ENCODE measurements at places on chromosomes 1 and 21. TPM values are rescaled to one million over a fixed set of nuclear protein-coding genes. Genes with fewer than 3 reads are reported as not detected.

The PLA2G2C gene
- not detected for total RNA-seq

The APCS gene
- total RNA-seq, result not detected

GRCh38 chr1:19617376-19617775 lies 26.7 kb upstream of the NBL1 start:
- DNase-seq, result no peak

DNA sequence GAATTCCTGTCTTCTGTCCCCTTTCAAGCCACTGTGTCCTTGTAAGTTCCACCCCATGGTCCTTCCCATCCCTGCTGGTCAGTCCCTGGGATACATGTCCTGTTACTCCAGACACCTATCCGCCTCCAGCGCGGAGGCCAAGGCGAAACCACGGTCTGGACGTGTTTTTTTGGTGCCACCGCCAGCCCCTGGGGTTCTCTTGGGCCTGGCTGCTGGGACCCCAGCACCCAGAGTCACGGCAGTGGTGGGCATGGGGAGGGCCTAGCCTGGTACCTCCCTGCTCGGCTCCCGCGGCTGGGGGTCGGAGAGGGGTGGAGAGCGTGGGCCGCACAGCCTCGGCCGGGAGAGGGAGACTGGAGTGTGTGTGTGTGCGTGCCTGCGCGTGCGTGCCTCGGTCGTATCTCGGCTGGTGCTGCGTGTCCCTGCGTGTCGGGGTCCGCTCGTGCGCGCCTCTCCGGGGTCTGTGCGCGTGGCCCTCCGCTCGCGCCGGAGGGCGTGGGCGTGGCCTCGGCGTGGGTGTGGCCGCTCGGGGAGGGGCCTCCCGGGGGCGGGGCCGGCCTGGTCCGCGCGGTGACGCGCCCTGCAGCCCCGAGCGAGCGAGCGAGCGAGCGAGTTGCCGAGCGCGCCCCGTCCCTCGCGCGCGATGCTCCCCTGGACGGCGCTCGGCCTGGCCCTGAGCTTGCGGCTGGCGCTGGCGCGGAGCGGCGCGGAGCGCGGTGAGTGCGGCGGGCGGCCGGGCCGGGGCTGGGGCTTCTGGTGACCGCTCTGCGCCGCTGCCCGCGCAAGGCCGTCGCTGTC lies at the start of gene VWA1:
Gene VWA1, plus strand, starts transcription at position 585 of the 798 bp plus-strand sequence. Its CDS starts 59 bp downstream, at position 644.
- peak; percentile 86 for DNase-seq

DNA sequence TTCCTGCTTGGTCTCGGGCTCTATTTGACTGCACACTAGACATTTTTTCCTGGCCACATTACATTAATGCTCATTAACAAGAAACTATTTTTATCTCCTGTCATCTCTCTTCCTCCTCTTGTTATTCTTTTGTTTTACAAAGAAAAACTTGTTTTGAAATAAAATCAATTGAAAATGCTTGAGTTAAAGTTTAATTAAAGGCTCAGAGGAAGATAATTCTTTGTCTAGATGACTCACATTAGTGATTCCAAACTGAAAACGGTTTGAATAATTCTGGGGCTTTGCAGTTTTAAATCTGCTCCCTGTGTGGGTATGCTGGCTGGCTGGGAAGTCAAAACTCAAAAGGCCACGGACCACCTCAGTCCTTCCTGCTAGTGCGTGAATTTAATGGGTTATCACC lies 29.6 kb downstream of the RGS5 start:
- DNase-seq, result no peak

GRCh38 chr1:44624268-44624901 lies 49.9 kb downstream of the TMEM53 start:
- no peak for DNase-seq

DNA sequence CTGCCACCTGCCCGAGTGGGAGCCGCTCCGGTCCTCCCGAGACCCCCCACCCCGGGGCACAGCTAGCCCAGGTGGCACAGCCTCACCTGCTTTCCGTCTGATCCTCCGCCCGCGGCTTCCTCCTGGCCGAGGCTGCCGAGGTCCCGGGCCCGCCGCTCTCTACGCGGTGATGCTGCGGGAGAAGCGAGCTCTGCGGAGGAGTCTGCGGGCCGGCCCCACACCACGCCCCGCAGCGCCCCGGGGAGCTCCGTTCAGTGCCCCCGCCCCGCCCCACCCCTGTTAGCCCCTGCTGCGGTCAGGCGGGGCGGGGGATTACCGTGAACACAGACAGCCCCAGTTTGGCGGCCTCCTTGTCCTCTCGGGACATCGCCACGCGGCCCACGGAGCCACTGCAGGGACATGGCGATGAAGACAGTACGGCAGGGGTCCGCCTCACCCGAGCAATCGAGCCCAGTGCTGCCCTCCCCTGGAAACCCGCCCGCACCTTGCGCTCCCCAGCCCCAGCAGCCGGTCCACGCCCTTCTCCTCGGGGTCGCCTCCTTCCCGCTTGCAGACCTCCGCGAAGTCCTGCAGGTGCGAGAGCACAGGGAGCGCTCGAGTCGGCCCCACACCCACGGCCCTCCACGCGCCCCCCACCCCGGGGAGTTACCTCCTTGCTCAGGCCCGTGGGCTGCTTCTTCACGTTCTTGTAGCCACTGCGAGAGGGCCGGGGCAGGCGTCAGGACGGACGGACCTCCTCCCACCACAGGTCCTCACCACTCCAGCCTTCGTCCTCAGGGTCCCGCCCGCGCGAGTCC lies 933 bp downstream of the C1orf35 start:
- DNase-seq, result peak; percentile 71
